Fibroblast of mammary gland (primary cell): ENCODE measurements at places on chromosomes 2 and 18.

- peak; percentile 62 for DNase-seq
Measured at GRCh38 chr2:208265371-208265800, 669 bp upstream of the PIKFYVE start.

- DNase-seq = no peak
Measured at GRCh38 chr2:217231724-217232123, 371.9 kb upstream of the TNP1 start.

GRCh38 chr2:30405260-30405605 is 41.8 kb upstream of the LCLAT1 start:
- DNase-seq = no peak

DNA sequence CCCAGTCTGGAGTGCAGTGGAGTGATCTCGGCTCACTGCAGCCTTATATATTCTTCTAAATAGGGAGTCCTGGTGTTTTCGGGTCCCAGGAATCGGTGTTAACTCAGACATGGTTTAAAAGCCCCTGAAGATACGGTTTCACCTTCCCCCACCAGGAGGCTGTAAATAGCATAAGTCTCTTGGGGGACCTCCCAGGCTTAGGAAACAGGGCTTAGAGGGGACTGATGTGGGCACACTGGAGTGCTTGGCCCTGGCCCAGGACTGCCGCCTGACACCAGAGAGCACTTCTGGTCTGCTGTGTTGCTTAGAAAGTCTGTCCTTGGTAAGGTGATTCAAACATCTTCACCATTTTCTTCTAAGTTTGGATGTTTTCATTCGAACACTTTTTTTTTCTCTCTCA is 39.7 kb upstream of the MAP4K4 start:
- DNase-seq = no peak

DNA sequence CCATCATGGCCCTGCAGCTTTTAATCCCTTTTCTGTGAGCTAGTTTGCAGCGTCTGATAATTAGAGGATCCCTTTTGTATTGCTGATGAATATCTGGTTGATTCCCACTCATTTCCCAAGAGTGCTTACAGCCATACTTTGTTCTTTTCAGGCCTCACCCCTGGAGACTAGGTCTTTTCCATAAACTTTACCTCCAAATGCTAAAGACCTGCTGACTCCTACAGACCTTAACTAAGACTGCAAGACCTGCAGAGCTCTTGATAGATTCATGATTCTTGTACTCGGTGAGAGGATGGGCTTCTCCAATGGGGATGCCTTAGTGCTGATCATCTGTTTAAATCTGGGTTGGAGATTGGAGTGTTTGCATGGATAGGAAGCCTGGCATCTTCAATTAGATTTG is 33.1 kb upstream of the DYNAP start:
- DNase-seq = no peak

GRCh38 chr2:144890828-144891227 is 370.9 kb upstream of the ZEB2 start:
- DNase-seq = peak; percentile 54

- DNase-seq = no peak
Measured at GRCh38 chr2:170950221-170950761, 21.2 kb downstream of the GORASP2 start.

DNA sequence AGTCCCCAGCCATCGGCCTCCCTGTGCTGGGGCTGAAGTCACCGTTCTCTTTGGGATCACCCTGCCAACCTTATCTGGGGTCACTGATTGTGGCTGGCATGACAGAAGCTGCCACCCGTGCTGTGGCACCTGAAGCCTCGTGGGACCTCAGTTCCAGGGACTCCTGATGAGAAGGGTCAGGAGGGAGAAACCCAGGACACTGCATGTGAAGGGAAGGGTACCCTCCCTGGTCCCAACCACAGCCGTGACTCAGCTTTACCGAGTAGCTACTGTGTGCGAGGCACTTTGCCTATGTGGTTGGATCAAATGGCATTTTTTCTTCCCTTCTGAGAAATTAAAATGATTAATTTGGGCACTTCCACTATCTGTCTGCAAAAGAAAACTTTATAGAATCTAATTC is 64.4 kb downstream of the SP110 start:
- DNase-seq = no peak

DNA sequence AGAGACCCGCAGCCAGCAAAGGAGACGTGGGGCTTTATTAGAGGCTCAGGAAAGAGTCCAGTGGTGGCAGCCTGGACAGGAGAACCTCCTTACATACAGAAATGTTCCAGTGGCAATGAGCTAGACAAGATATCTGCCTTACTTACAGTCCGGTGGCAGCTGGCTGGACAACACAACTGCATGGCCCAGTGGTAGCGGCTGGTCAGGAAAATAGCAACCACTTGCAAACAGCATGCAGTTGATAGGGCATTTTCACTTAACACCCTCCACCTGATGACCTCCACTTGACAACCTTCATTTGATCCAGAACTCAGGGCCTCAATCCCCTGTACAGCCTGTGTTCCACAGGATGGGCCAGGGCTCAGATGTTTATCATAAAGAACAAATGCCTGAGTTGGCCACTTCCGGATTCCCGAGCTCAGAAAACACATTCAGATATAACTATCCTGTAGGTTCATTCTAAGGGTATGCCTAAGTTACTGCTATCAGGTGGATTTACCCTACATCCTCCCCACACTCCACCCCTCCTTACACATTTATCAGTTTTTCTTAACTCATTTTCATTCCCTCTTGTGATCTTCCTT is 63.3 kb upstream of the ITPRID2 start:
- no peak for DNase-seq

- peak; percentile 34 for DNase-seq
Measured at GRCh38 chr2:37375741-37376288, 31.4 kb downstream of the QPCT start.

- DNase-seq = no peak
Measured at GRCh38 chr2:38602136-38602731, 494 bp downstream of the HNRNPLL start.

- peak; percentile 70 for DNase-seq
Measured at GRCh38 chr2:96977631-96978195, 8.7 kb downstream of the FAM178B start.

DNA sequence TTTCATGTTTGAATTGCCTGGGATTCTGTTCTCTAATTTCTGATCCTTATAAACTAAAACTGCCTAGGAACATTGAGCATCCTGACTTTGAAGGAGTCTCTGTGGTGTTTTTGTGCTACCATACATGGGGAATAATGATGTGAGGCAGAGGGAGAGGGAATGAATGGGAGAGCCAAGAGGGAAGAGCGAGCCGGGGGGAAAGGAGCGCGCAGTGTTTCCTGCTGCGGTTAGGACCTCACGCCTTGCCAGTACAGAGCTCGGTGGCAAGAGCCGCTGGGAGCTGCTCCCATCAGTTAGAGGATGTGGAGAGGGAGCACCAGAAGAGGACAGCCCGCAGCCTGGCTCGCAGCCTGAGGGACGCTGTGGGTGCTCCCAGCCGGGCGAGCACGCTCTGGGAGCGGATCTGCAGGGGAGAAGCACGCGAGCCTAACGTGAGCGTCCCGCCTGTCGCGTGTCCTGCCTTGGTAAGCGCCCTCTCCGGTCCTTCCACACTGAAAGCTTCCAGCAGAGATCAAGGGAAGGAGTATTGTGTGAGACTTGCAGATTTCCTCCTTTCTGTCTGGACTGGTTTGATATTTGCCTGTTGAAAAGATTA is 114.7 kb downstream of the FAM210A start:
- peak; percentile 14 for DNase-seq

DNA sequence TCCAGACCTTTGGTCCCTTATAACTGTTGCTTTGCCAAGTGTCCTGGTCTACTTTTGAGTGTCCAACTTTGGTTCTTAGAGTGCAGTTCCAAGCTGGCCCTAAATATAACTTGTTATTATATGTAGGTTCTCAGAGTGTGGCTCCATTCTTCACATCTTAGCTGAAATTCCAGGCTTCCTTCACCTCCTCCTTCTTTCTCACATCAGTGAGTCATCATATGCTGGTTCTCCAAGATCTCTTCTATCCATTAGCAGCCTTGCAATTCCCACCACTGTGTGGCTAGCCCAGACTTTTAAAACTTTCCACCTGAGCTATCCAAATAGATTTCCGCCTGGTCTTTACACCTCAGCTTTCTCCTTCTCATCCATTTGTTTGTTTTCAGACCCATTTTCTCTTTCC is 12.6 kb upstream of the CXCR4 start:
- DNase-seq = no peak

DNA sequence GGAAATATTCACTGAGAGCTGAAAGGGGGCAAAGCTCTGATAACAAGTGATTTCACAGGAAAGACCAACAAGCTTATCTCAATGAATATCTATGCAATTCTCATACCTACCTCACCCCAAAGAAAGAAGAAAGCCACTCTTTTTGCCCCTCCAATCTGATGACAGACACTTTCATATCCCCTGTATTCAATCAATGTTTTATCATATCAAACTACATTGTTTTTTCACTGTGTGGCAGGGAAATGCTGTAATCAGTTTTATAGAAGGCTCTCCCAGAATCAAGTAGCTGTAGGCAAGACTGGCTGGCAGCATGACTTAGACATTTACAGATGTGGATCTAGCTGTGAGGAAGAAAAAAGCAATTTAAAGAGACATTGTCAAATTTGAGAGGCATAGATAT is 81.3 kb upstream of the PIK3C3 start:
- DNase-seq = no peak

- DNase-seq = no peak
Measured at GRCh38 chr2:27158468-27158867, 9.7 kb downstream of the TCF23 start.

- DNase-seq = peak; percentile 91
Measured at GRCh38 chr2:23745726-23746105, 181.2 kb downstream of the ATAD2B start.

GRCh38 chr2:105187531-105187930 is 54.0 kb upstream of the GPR45 start:
- DNase-seq = peak; percentile 29

DNA sequence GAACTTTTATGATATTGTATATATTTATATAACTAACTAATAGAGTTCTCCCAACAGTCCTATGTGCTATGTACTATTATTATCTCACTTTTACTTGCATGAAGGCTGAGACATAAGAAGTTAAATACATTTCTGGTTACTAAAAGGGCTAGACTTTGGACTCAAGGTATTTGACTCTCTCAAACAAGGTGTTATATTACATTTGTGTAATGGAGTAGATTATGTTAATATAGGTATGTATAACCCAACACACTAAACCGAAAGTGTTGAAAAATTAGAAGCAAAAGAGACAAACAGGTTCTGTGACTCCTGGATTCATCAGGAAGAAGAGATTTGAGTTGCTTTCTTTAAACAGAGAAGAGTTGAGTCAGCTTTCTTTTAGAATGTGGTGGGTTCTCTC is 733.6 kb upstream of the ZEB2 start:
- no peak for DNase-seq

- DNase-seq = no peak
Measured at GRCh38 chr18:60377778-60378469, 5.3 kb upstream of the MC4R start.

DNA sequence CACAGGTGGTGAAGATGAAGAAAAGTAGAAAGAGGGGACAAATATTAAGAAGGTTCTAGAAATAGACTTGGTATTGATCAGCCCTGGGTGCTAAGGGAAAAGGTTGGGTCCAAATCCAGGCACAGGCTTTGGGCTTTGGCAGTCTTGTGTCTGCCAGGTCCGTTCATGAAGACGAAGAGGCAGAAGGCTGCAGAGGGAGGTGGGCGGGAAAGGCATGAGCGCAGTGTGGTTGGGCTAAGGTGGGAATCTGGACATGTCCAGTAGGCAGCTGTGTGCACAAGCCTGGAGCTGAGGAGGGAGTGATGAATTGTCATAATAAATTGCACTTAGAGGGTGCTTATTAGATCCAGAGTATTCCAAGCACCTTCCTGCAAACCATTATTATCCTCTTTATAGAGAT is 105.7 kb upstream of the TEX51 start:
- no peak for DNase-seq

GRCh38 chr2:232388324-232388891 is 9.9 kb downstream of the ALPP start:
- DNase-seq = no peak

DNA sequence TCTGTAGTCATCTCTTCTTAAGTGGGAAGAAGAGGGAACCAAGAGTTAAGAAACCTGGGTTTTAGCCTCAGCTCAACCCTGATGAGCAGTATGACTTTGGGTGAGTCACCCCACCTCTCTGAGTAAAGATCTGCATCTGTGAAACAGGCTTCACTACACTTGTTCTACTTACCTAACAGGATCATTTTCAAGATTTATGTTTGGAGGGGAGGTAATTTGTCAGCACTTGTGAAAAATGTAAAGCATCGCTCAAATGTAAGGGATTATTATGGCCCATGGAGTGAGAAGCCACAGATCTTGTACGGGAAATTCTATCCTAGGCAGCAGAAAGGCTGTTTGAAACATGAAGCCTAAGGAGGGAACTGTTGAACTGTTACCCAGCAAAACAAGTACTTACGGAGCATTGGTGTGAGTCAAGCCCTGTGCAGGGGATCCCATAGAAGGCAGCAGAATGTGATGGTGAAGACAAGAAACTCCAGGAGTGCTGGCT is 160.6 kb downstream of the PRKCE start:
- peak; percentile 97 for DNase-seq

- DNase-seq = peak; percentile 44
Measured at GRCh38 chr2:127410871-127411652, 7.2 kb upstream of the PROC start.

DNA sequence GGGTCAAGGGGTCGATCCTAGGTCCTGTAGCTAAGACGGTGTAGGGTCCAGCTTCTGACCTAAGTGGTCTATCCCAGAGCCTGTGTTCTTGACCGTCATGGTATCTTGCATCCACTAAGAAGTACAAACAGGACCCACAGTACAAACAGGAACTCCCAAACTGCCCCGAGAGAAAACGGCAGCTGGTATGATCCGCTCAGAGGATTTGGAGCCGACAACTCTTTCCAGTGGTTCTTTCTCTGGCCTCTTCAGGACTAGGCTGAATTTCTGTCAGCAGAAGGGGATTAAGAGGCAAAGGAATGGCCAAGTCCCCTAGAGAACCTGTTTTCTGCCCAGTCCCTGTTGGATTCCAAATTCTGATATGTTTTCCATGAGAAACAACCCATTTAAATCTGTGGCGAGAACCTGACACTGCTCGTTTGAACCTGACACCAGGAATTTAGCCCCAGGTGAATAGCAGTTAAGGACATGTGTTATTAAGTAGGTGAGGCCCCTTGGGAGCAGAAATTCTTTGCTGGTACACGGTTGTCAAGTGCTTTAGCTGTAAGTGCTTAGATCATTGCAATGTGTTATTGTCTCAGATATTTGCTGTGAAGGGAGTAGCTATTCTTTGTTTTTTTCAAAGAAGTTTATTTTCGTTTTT is 50.5 kb upstream of the TXNDC2 start:
- DNase-seq = no peak

DNA sequence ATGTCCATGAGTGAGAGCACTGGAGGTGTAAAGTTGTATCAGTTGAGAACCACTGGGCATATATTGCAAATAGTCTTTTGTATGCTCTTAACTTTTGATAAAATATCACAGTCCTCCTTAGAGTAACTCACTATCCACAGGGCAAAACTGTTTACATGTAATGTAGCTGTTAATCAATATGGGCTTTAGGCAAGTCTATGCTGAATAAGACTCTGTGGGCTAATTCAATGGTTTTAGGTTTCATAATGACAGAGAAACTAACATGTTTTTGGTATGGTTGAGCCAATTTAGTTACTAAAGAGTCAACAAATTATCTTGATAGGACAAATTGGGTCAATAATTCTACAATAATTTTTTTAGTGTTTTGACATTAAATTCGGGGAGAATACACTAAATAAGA is 1134.9 kb upstream of the FAM98A start:
- DNase-seq = no peak

- DNase-seq = no peak
Measured at GRCh38 chr18:21826641-21827302, 86.2 kb downstream of the MIB1 start.
